Stimulated activated CD4-positive, alpha-beta T cell treated with anti-CD3 and anti-CD28 coated beads, Interleukin-1b, Interleukin-23, amount 100 ng/mL, for 1 hour (primary cell): ENCODE measurements at places on chromosomes 7 and 10.

DNA sequence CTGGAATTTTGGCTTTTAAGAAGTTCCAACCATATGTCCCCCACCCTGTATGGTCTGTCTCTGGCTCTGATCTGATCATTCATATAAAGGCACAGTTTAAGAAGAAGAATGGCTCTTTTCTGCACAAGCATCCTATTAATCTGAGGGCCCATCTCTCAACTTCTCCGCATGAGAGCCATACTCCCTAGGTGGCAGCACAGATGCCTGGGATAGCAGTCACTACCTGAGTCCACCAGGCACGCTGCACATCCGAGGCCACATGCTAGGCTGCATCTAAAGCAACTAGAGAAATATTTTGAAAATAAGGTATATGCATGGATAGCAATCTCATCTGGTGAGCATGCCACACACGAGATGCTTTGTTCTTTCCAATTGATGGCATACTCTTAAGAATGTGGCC is 565.5 kb downstream of the PARD3 start:
- DNase-seq: no peak

DNA sequence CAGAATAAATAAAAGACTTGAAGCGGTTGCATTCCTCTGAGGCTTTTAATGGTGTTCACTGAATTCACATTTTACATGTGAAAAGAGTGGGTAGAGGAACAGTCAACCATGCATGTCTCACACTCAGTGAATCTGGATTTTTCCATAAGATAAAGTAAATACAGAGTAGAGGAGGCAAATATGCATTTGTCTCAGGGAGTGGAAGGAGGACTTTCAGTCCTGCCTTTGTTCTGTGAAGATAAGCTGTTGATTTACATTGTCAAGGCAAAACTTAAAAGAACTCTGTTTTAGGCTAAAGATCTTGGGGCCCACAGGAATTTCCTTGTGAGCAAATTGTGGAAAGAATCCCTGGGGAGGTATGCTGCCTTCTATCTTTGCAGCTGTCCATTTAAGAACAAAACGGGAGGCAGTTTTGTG is 825.3 kb upstream of the MBL2 start:
- no peak for DNase-seq

GRCh38 chr7:141208539-141208938 is 134.7 kb downstream of the TMEM178B start:
- DNase-seq: no peak

GRCh38 chr10:18436902-18437301 is 214.5 kb downstream of the NSUN6 start:
- DNase-seq: no peak

- no peak for DNase-seq
These were observed 4.0 kb downstream of the CDCA7L start for GRCh38 chr7:21941611-21942141.

DNA sequence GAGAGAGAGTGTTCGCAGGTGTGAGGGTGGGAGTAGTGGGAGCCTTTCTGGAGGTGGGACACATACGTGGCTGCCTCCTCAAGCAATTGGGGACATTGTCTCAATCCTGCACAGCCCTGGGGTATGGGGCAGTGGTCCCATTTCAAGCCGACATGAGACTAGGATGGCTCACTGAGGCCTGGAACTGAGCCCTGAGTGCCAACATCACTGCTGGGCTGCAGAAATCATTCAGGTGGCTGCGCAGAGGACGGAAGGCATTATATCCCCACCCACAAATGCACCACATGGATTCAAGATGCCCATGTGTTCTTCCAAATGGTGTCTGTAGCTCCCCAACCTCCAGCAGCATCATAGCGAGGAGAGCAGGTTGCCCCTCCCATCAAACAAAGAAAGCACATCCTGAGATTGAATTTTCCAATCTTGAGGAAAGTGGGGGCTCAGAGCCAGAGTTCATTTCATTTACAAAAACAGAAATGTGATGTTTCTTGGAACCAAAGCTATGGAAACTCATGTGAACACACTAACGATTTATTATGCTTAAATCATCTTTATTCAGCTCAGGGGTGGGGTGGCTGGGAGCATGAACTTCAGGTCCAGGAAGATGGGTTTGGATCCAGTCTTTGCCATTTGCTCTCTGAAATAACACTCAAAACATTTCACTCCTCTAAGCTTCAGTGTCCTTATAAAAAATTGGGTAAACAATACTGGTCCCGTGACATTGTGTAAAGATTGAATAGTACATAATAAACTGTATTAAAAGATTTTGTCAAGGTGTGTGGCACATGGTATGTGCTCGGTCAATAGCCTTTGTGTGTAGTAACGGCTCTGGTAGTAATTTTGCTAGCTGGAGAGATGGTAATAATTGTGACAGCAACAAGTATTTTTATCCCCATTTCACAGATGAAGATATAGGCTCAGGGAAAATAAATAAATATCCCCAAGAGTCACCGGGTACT is 4.6 kb downstream of the SFTPA2 start:
- no peak for DNase-seq

DNA sequence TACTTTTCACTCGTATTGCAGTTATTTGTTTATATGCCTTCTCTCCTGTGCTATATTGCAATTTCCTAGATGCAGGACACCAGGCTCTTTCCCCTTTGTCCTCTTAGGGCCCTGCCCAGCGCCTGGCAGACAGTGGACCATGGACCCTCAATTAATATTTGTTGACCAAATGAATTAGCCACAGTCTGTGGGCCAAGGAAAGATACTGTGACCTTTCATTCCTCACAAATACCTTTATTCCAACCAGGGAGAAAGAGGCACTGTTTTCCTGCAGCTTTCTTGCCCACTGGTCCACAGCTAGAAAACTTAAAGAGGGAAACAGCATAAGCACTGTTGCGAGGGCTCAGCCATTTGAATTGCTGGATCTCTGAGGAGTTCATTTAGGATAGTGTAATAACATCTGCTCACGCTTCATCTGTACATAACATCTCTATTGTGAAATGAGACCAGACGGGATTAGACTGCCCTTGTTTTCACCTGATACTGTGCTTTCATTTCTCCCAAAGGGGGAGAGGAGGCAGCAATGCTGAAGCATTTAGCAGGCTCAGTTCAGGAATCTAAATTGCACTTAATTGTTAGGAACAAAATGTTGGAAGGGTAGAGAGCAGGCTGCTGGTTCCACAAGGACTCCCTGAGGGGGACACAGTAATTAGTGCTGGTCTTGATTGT is 46.7 kb downstream of the TNS3 start:
- DNase-seq: no peak
